ENCODE measurements at places on chromosomes 1 and 21. TPM values are rescaled to one million over a fixed set of nuclear protein-coding genes. Genes with fewer than 3 reads are reported as not detected.

- no peak for DNase-seq
Measured at GRCh38 chr1:7049913-7050625, 264.8 kb downstream of the CAMTA1 start.

Gene NMNAT2
- 2.4 TPM for total RNA-seq

Gene CTSE
- not detected for total RNA-seq

Gene SPRR3
- not detected for total RNA-seq

- peak; percentile 88 for DNase-seq
Measured at GRCh38 chr1:55402142-55402541, 187.0 kb upstream of the USP24 start.
